ENCODE measurements at places on chromosomes 6 and 20.

- no peak for DNase-seq
These were observed 99.1 kb upstream of the ISM1 start for GRCh38 chr20:13121840-13122515.

GRCh38 chr6:103284835-103285234 is 1574.9 kb downstream of the HACE1 start:
- no peak for DNase-seq

- DNase-seq, result no peak
These were observed 194.4 kb downstream of the KIF16B start for GRCh38 chr20:16378712-16379370.

- DNase-seq, result no peak
These were observed 53.5 kb upstream of the DEK start for GRCh38 chr6:18317850-18318249.

GRCh38 chr6:71248306-71248765 is 40.3 kb upstream of the OGFRL1 start:
- DNase-seq, result no peak

GRCh38 chr6:87918461-87918941 is 129.1 kb upstream of the SPACA1 start:
- no peak for DNase-seq

- DNase-seq, result no peak
These were observed 233.8 kb downstream of the LRFN2 start for GRCh38 chr6:40353197-40353966.

GRCh38 chr6:51098791-51099190 is 280.1 kb downstream of the TFAP2B start:
- DNase-seq, result no peak

DNA sequence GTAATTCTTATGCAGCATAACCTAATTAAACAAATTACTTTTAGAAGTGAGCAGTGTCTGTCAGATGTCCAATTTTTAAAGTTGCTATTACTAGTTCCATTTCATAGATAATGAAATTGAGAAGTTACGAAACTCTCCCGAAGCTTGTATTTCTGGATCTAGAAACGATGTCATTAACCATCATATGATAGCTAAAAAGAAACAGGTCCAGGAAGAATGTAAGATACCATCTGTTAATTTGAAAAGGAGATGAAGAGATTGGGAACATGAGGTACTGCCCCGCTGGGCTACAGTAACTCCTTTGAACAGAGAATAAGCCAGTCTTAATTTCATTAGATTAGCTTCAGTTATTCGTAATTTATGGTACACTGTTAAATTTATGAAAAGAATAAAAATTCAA is 47.5 kb upstream of the TMX4 start:
- no peak for DNase-seq

GRCh38 chr6:84037425-84038089 is 4.0 kb downstream of the MRAP2 start:
- DNase-seq, result no peak

DNA sequence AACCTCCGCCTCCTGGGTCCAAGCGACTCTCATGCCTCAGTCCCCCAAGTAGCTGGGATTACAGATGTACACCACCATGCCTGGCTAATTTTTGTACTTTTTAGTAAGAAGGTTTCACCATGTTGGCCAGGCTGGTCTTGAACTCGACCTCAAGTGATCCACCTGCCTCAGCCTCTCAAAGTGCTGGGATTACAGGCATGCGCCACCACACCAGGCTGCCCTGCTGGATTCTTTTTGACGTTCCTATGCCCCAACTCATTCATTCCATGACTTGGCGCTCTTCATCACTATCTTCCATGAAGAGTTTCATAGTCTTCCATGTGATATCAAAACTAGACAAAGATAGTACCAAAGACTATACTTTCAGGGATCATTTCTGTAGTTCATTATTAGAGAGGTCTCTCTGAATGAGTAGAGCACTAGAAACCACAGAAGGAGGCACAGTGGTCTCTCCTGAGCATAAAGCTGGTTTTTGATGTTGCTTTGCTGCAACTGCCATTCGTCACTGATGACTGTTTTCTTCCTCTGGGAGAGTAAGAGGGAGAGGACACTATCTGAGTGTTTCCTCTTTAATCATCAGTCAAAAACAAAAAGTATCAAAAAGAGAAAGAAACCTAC is 23.5 kb downstream of the DNAAF9 start:
- peak; percentile 49 for DNase-seq

GRCh38 chr6:144283646-144284477 is 1.3 kb upstream of the UTRN start:
- no peak for DNase-seq

DNA sequence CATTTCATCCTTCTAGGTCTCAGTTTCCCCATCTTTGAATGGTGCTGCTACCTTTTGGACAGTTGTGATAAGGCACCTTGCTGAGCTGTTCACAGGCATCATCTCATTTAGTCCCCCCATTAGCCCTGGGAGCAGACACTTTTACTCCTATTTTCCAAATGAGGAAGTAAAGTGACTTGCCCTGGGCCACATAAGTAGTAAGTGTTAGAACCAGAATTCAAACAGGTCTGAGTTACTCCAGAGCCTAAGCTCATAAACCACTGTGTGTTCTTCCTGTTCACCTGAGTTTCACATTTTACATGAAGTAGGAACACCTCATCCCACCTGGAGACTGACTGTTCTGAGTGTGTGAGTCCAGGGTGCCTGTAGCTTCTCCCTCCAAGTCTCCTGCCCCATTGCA is 43.5 kb upstream of the EPB41L1 start:
- DNase-seq, result no peak

DNA sequence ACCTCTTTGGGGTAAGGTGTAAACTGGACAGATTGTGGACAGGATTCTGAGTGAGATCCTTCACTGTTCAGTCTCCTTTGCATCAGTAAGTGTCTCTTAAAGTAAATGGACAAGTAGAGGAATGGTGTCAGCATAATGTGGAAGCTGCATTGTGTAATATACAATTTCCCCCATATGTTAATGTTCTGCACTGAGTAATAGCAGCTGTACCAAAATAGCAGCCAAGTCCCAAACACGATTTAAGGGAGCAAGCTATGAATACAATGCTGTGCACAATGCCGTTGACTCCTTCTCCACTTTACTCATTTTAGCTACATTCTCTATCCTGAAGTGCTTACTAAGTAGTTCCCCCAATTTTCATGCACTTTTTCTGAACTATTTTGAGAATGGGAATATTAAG is 21.1 kb upstream of the TRIM26 start:
- no peak for DNase-seq

GRCh38 chr6:134061440-134061839 is 9.0 kb upstream of the SLC2A12 start:
- DNase-seq, result no peak

DNA sequence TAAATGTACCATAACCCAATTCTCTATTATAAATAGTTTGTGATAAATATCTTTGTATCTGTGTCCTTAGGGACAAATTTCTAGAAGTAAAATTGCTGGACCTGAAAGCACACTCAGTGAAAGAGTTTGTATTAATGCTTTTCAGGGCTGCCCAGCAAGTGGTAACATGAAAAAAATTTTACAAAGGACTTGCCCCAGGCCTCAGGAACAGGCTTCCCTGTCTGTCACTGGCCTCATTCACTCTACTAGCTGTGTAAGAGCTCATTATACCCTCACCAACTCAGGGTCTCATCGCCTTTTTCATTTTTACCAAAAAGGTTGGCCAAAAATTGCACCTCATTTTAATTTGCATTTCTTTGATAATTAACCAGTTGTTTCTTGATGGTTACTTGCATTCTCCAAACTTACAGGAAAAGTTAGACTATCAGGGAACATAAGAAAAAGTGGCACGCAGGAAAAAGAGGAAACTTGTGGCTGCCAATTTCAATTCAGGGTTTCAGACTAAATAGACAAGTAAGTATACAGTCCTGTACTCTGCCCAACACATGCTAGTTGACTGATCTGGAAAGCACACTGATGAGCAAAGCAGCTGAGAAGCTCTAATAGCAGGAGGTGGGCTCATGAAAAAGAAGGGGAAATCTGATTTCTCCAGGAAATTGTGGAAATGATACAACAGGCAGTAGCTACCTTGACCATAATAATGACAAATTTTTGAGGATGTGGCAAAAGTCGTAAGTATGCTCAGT is 161.5 kb downstream of the KIF6 start:
- no peak for DNase-seq

GRCh38 chr20:61958773-61959700 is 106.6 kb downstream of the TAF4 start:
- no peak for DNase-seq

GRCh38 chr6:41690541-41691330 is 44.7 kb downstream of the TFEB start:
- no peak for DNase-seq

- no peak for DNase-seq
These were observed 184.9 kb downstream of the ARHGAP18 start for GRCh38 chr6:129525055-129525454.

- DNase-seq, result no peak
These were observed 8.0 kb upstream of the KIF13A start for GRCh38 chr6:17995414-17995813.

DNA sequence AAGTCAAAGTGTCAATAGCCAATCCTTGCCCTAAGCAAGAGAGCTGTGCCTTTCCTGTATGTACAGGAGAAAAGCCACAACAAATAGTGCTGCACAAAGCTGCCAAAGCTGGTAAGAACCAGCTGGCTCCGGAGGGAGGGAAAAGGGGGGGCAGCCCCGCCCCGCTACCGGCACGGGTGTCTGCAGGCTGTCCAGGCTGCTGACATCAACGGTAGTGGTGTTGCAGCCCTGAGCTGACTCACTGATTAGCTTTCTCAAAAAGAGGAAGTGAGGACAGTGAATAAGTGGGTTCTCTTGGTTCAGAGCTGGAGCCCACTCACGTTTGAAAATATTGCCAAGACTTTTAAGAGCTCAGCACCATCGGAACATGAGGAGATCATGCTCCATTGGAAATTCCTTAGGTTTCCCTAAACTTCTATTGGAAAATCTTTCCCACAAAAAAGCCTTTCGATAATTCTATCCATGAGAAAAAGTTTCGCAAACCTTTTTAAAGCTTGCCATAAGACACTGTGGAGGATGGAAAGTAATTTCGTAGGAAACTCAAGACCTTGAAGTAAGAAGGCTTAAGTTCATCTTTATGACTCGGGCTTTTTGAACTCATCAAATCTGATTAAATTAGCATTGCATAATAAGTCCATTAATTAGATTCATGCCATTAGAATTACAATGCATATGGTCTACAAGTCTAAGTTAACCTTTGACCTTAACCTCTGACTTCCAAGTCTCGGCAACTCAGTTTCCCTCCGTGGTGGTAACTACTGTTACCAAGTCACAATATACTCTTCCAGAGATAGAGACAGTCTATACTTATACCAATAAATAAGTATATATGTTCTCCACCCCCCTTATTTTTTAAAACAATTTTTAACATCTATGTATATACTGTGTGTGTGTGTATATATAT is 67.0 kb downstream of the TNFRSF21 start:
- peak; percentile 6 for DNase-seq

GRCh38 chr6:10542213-10542612 is 21.1 kb downstream of the GCNT2 start:
- DNase-seq, result no peak

DNA sequence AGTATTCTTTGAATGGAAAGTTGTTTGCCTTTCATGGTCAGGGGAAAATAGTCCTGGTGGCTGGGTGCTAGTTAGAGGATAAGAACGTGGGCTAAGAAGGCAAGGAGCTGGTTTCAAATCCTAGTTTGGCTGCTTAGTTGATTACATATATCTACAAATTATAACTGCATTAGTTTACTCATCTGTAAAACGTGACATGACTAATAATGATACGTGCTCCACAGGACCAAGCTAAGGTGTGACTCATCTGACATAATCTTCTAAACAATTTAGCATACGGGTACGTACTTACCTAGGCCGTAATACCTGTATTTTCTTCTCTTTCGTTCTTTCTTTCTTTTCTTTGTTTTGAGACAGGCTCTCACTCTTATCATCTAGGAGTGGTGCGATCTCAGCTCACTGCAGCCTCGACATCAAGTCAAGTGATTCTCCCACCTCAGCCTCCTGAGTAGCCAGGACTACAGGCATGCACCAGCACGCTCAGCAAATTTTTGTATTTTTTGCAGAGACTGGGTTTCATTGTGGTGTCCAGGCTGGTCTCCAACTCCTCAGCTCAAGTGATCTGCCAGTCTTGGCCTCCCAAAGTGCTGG is 1274.2 kb upstream of the GJE1 start:
- no peak for DNase-seq

- no peak for DNase-seq
These were observed 84.9 kb upstream of the NRN1 start for GRCh38 chr6:6091608-6092002.

GRCh38 chr20:36663031-36663430 is 17.0 kb upstream of the SLA2 start:
- no peak for DNase-seq

GRCh38 chr6:252775-253535 is 39.3 kb upstream of the DUSP22 start:
- no peak for DNase-seq

GRCh38 chr6:14436592-14437132 is 319.1 kb downstream of the CD83 start:
- DNase-seq, result no peak

- DNase-seq, result no peak
These were observed 16.6 kb downstream of the ZC3H12D start for GRCh38 chr6:149468179-149468578.

GRCh38 chr6:127300411-127300810 is 33.7 kb downstream of the RNF146 start:
- no peak for DNase-seq

DNA sequence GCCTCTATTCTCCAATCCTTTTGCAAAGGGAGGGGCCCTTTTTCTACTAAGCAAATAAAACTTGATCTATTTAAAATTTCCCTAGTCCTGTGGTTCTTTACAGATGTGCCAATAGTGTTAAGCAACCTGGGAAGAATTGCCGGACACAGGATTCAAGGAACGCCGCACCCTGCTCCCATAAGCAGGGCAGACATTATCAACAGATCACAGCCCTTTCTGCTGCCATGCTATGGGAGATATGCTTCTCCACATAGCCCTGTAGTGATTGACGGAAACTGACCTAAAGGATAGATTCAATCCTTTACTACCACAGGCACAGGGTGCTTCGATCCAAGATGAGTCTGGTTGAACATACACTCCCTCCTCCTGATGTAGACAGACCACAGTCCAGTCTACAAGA is 118.4 kb upstream of the TRAF3IP2 start:
- DNase-seq, result no peak

DNA sequence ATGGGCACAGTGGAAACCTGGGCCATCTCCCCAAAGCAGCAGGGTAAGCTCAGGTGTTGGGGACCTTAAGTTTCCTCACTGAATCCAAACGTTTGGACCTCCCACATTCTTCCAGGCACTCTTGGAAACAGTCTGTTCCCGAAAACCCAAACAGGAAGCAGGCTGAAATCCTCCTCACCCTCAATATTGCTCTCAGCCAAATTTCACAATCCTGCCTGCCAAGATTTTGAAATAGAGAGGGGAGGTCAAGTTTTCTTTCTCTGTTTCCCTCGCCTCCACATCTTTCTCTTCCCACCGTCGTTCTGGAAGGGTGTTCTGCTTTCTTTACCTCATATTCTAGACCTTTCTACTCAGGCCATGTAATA is 392.0 kb upstream of the SASH1 start:
- DNase-seq, result no peak
